ENCODE measurements at places on chromosomes 16 and 17. TPM values are rescaled to one million over a fixed set of nuclear protein-coding genes. Genes with fewer than 3 reads are reported as not detected.

Gene SOX9
- 7.9 TPM for total RNA-seq

GRCh38 chr17:49994085-49995054 is 654 bp downstream of the DLX3 start:
- no peak overlapping the region for H3K27ac ChIP-seq
- H3K4me3 ChIP-seq, result peak overlapping the region; percentile 45
- DNase-seq, result no peak
- no peaks in the 10 kb centered on the region for H3K36me3 ChIP-seq

- no peak overlapping the region for H3K27ac ChIP-seq
- DNase-seq, result peak; percentile 38
- no peaks in the 10 kb centered on the region for H3K36me3 ChIP-seq
- H3K27me3 ChIP-seq, result no peaks in the 10 kb centered on the region
- peak overlapping the region; percentile 59 for H3K4me3 ChIP-seq
Observed at GRCh38 chr17:76585033-76585648, 519 bp downstream of the ST6GALNAC2 start.

DNA sequence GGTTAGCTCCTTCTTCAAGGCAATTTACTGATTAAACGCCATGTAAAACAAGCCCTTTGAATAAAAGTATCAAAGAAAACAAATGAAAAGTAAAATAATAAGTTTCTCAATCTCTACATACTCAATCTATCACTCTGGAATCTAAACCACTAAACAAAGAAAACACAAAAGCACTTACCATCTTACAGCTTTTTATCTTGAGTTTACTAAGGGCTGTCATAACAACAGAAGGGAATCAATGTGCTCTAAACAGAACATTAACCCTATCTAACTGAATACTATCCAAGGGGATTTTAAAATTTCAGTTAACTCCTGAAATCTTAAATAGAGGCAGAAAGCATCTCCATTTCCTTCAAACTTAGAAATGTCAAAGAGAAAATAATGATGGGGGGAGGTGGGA is 3.4 kb downstream of the SKA2 start:
- H3K27ac ChIP-seq, result no peak overlapping the region
- no peak for DNase-seq
- no peak overlapping the region for H3K4me3 ChIP-seq
- H3K27me3 ChIP-seq, result no peaks in the 10 kb centered on the region
- H3K36me3 ChIP-seq, result no peaks in the 10 kb centered on the region

Gene LGALS9B
- total RNA-seq, result not detected

- H3K4me3 ChIP-seq, result no peak overlapping the region
- H3K27ac ChIP-seq, result no peak overlapping the region
- H3K27me3 ChIP-seq, result no peaks in the 10 kb centered on the region
- no peaks in the 10 kb centered on the region for H3K36me3 ChIP-seq
- H3K4me1 ChIP-seq, result no peaks in the 10 kb centered on the region
Observed at GRCh38 chr16:19583665-19584300, 28.3 kb downstream of the VPS35L start.

GRCh38 chr17:42886283-42887176 is 14.1 kb upstream of the G6PC1 start:
- H3K4me3 ChIP-seq, result no peak overlapping the region
- no peak for DNase-seq
- peaks cover 14% of the 10 kb centered on the region for H3K4me1 ChIP-seq
- H3K27ac ChIP-seq, result peak overlapping the region; percentile 48
- H3K27me3 ChIP-seq, result no peaks in the 10 kb centered on the region

Gene CHST5
- 1.4 TPM for total RNA-seq

All from heart right ventricle (tissue), 16 donors.